ENCODE measurements at places on chromosomes 1 and 21.

DNA sequence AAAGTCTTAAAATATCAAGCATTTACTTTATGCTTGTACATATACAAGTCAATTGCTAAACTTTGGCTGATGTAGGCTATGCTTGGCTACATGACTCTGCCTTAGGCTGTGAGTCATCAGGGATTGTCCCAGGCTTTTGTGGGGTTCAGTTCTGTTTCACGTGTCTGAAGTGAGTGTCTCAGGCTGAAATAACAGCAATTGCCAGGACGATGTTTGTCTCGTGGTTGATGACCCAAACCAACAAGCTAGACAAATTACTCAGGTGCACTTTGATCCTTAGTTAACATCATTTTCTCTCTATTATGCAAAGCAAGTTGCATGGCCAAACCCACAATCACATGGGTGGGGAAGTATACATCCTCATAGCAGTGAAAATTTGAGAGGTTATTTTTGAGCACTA lies 410.1 kb downstream of the BRINP3 start:
- no peak for DNase-seq

- DNase-seq: no peak
Measured at GRCh38 chr21:40208206-40208947, 341.1 kb downstream of the PCP4 start.

DNA sequence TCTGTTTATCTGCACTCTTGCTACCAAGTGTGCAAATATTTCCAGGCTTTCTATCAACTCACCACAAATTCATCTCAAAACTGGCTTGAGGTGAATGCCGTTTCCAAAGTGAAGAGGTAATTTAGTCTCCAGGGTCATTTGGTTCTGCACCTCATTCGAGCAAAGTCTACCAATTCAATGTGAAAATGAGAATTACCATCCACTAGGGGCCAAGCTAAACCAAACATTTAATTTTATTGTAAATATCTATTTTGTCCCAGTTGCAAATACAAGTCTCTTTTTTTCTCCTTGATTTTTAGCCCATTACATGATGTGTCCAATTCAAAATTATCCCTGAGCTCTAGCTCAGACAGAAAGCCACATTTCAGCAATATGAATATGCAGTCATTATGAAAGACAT lies 152.3 kb upstream of the PTBP2 start:
- no peak for DNase-seq

DNA sequence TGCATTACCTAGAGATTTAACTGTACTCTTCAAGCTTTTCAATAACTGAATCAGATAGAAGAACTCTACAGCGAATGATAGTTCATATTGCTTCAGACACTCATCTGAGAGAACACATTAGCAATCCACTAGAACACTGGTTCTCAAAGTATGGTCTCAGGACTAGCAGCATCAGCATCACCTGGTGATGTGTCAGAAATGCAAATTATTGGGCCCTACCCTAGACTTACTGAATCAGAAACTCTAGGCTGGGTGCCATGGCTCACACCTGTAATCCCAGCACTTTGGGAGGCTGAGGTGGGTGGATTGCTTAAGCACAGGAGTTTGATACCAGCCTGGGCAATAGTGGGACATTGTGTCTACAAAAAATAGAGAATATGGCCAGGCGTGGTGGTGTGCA lies 24.9 kb upstream of the GLIS1 start:
- DNase-seq: no peak

- no peak for DNase-seq
Measured at GRCh38 chr1:196502437-196502836, 105.8 kb downstream of the KCNT2 start.

DNA sequence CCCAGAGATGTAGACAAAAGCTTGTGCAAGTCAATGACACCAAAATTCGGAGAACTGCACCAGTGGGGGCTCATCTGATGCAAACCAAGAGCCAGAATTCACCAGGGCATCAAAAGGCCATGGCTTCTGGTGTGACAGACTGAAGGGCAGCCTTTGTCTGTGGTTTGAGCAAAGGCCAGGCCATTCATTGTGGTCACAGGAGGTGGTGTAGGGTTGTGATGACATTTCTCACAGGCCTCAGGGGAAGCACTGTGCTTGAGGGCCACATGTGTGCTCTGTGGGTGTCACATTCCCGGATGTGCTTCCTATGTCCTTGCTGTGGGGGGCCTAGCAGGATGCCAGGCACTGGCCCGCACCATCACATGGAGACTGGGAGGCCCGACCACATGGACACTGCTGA lies 22.5 kb upstream of the KCNE1 start:
- DNase-seq: no peak

GRCh38 chr1:30749691-30750583 lies 7.6 kb downstream of the LAPTM5 start:
- no peak for DNase-seq

GRCh38 chr1:232252546-232253118 lies 377.3 kb downstream of the SIPA1L2 start:
- DNase-seq: no peak

DNA sequence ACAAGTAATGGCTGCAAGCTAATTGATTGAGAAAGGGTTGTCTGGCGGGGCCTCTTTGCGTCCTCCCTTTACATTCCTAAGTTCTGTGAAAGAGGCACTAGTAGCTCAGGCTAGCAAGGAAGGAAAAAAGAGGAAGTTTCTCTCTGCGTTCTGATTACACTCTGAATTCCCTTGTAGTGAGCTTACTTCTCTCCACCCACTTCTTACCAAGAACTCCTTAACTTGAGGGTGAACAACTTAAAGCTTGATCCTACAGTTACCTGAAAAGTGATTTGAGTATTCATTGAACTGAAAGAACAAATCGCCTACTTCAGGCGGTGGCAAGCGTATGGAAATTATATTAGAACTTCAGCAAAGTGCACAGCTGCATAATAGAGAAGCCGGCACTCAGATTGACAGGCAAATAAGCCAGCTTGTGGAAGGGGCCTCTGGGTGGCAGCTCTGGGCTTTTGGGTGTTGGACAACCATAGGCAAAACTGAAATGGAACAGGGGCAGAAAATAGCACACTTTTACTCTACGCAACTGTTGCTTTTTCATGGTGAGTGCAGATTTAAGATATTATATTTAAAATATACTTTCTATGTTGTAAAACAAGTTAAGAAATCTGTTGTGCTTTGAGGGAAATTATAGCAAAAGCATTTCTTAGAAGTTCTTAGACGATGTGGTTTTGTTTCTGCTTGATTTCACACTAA lies 464.5 kb downstream of the USP25 start:
- no peak for DNase-seq

- no peak for DNase-seq
Measured at GRCh38 chr1:246794048-246794827, 70.0 kb downstream of the SCCPDH start.

- peak; percentile 26 for DNase-seq
Measured at GRCh38 chr1:3069491-3070308, 697 bp downstream of the PRDM16 start.

DNA sequence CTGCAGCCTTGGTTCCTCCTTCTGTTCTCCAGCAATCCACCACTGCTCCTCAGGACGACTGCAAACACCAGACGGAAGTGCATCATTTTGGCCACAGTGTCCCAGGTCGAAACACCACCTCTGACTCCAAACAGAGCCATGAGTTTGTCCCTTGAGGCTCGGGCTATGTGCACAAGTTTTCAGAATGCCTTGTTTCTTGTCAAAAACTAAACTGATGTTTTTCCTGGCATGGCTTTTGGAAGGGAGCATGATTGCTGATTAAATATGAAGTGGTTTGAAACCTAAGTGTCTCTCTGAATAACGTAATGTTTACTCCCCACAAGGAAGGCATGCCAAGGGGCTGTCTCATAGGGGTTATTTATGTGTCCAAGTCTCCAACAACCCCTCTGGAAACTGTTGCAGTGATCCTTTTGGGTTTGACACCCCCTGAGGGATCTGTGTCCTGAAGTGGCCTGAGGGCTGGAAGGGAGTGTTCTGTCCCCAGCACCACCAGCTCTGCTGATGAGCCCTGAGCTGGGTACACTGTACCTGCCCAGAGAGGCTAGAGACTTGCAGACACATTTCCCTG lies 132.7 kb downstream of the PLPP3 start:
- no peak for DNase-seq

GRCh38 chr1:222073307-222073995 lies 331.6 kb upstream of the DUSP10 start:
- no peak for DNase-seq

DNA sequence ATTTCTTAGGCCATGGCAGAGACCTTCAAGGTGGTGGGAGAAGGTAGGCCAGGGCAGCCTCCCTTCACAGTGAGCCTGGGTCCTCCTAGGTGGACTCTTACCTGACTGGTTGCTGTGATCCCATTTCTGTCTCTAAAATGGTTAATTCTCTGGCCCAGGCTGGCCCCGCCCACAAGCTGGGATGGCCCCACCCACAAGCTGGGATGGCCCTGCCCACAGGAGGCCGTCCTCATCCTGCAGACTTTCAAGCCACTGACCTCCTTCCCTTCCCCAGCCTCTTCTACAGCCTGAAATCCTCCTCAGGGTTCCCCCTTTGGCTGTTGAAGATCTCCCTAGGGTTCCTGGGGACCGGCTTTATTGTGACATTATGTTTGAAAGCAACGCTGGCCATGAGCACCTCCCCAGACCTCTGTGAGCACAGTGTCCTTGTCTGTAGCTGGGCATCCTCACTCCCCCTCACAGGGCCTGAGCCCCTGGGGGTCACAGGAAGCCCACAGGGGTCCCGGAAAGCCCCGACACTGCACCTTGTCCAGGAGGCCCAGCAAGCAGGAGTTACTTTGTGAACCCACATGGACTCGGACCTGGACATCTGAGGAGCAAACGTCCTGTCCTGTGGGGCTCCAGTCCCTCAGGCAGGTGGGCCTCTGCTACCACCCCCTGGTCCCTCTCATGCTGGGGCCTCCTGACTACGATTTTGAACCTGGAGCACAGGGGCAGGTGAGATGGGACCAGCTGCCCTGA lies 621.7 kb downstream of the MATN1 start:
- no peak for DNase-seq

- DNase-seq: no peak
Measured at GRCh38 chr1:10693497-10694273, 102.8 kb downstream of the CASZ1 start.

DNA sequence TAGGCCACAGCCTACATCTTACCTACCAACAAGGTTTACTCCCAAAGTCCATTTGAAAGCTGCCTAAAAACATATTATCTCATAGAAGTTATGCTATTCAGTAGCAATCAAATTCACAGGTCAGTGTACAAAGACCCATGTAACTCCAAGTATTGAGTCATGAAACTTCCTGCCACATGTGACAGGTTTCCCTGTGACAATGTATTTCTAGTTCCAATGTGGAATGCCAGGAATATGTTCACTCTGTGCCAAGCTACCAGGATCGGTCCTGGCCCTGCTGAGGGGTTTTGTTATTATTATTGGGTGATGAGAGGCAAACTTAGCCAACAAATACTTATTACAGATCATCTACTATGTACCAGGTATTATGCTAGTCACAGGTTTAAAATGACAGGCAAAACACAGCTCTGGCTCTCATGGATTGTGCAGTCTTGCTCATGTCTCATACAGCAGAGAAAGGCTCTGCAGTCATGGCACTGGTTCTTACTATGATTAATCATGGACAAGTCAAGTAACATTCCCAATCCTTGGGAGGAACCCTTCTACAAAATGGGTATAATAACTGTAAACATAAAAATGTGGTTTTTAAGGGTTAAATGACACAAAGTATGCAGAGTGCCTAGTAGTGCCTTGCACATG lies 22.5 kb downstream of the DPH5 start:
- DNase-seq: no peak

GRCh38 chr1:78003070-78003746 lies 1.5 kb upstream of the DNAJB4 start:
- DNase-seq: no peak

GRCh38 chr1:25458541-25459298 lies 28.0 kb downstream of the MACO1 start:
- no peak for DNase-seq

- no peak for DNase-seq
Measured at GRCh38 chr1:38284953-38285352, 238.4 kb upstream of the POU3F1 start.

DNA sequence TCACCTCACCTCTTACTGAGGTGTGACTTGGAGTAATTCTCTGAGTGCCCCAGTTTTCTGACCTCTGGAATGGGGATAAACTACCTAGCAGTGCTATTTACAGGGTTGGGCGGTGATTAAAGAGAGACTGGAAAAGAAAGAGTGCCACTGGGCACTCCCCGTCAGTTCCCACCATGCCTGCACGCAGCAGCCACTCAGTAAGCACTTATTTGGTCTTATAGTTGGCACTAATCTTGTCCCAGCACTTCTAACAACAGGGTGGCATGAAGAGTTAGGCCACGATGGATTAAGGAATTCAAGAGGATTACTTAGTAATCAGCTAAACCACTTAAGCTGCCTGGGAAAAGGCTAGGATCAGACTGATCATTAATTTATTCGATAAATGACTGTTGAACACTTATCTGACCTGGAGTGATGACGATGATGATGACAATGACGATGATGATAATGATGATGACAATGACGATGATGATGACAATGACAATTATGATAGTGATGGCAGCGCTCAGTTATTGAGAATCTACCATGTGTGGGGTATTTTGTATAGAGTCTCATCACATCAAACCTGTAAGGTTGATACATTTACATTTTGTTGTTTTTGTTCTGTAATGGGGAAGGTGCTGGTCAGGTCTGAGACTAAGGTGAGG lies 5.4 kb downstream of the CITED4 start:
- DNase-seq: no peak

DNA sequence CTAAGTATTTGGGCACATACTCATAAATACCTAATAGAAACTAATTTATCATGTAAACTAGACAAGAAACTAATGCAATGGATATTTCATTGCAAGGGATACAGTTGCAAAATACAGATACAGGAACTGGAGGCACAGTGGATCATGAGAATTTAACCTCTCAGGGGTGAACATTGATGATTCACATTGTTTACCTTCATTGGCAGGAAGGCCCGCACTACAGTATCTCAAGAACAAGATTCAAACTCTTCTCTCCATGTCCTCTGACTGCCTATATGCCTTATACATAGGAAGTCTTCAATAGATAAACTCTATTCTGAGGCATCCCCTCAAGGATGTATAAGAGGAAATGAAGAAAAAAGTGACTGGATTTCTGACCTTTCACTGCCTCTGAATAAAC lies 18.4 kb upstream of the PTBP2 start:
- no peak for DNase-seq

- DNase-seq: no peak
Measured at GRCh38 chr1:223242382-223242955, 99.4 kb upstream of the TLR5 start.

GRCh38 chr1:243745356-243745755 lies 104.7 kb downstream of the AKT3 start:
- no peak for DNase-seq

DNA sequence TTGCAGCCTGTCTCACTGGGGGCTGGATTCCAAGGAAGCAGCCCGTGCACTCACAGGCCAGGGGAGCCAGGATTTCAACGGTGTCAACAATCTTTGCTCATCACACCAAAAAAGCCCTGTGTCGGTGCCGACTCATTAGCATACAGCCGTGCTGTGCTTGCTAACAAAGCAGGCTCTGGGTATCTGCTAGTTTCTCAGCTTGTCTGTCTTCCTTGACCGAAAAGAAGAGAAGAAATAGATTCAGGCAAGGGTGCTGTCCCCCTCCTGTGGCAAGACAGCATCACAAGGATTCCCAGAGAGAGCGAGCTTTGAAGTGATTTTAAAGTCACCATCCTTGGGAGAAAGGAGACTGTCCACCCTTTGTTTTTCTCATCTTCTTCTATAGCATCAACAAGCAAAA lies 214.7 kb downstream of the SDCCAG8 start:
- no peak for DNase-seq

Measured in HCT116 (cell line).